ENCODE measurements at places on chromosomes 7 and 10.

- peak; percentile 45 for DNase-seq
These were observed 156.6 kb upstream of the LYZL2 start for GRCh38 chr10:30786131-30786530.

DNA sequence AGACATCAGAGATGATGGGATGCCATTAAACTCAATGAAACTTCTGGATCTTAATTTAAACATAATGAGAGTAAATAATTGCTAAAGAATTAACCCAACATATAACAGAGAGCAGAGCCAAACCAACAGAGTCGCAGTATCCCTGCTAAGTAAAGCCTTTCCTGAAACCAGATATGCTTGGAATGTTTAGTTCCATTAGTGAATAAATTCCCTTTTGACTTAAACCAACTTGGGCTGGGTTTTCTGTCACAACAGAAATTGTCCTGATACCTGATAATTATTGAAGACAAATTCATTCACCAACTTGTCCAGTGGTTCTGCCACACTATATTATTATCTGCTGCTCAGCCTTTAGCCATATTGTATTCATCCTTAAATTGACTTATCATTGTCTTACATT lies 286.7 kb downstream of the FZD1 start:
- no peak for DNase-seq

- no peak for DNase-seq
These were observed 58.5 kb upstream of the FERD3L start for GRCh38 chr7:19203686-19204085.

DNA sequence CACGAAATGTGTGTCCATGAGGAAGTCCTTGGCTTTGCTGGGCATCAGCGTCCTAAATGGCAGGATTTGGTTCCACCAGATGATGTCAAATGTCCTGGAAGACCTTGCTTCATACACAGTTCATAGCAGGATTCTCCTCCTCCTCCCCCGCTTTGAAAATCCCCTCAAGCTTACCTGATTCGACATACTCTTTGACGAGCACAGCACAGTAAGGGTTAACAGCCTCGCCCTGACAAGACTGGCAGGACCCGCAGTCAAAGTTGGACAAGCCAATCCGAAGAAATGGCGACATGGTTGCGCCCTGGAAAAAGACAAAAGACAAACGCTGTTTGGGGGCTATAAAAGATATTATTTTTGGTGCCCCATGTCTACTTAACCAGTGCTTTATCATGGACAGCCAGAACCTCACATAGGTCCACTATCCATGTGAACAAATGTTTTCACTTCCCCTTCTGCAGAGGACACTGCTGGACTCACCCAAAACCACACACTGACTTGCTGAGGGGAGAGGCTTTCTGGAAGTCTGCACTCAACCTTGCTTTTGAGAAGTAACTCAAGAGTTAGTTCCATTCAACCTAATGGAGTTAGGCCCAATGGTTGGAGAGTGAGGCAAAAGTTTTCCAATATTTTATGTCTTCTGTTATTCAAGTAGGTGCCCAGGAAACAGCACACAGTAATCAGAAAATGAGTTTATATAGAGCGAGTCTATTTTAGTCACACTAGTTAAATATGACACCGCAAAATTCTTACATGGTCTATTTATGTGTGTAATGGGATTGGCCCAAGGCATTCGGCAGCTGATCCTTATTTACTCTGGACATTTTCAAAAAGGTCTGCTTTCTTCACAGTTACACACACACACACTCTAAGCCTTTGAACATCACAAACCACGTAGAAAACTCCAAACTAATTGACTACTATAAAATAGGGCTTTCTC lies 65.0 kb downstream of the PRKCQ start:
- DNase-seq = peak; percentile 18

- no peak for DNase-seq
These were observed 42.8 kb downstream of the AKR1C8 start for GRCh38 chr10:5142199-5142598.
